ENCODE measurements at places on chromosomes 11 and 22.

GRCh38 chr22:20405291-20405930 is 11.5 kb downstream of the ZNF74 start:
- DNase-seq, result no peak

DNA sequence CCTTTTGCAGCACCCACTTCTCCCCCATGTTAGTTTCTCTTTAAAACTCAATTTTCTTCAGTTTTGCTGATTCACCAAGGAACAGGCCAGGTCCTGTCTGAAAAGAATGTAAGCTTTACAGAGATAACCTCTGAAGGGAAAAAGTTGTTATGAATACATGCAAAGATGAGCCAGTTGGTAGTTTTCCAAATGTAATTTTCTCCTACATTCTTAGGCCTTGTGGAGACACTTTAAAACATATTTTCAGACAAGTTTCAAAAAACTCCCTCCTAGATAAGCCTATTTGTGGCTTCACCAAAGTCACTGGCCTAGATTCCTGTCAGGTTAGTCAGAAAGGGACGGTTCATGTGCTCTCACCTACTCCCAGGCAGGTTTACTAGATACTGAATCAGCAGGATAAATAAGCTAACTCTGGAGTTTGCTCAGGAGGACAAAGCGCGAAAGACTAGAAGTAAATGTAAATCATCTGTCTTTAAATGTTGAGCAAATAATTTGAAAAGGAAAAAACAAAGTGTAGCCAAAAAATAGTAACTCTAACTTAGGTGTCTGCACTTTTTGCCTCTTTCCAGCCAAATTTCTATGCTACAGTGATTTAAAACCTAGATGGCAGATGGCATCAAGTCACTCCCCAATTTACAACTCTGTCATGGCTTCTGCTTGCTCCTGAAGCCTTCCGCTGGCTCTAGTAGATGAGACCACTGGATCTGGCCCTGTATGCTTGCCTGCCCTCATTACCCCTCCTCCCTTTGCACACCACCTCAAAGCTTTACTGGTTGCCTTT is 4.9 kb upstream of the ATP6V1E1 start:
- peak; percentile 65 for DNase-seq

DNA sequence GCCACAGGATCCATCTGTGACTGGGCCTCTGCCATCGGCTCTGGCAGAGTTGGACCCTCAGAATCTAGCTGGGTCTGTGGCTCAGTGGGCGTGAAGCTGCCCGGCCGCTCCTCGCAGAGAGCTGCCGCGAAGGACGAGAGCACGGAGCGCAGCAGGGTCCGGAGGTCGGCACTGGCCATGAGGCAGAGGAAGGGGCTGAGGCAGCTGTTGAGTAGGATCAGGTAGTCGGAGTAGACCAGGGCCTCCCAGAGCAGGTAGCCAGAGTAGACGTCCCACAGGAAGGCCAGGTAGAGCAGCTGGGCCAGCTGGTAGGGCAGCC is 912 bp downstream of the GPR152 start:
- DNase-seq, result no peak

DNA sequence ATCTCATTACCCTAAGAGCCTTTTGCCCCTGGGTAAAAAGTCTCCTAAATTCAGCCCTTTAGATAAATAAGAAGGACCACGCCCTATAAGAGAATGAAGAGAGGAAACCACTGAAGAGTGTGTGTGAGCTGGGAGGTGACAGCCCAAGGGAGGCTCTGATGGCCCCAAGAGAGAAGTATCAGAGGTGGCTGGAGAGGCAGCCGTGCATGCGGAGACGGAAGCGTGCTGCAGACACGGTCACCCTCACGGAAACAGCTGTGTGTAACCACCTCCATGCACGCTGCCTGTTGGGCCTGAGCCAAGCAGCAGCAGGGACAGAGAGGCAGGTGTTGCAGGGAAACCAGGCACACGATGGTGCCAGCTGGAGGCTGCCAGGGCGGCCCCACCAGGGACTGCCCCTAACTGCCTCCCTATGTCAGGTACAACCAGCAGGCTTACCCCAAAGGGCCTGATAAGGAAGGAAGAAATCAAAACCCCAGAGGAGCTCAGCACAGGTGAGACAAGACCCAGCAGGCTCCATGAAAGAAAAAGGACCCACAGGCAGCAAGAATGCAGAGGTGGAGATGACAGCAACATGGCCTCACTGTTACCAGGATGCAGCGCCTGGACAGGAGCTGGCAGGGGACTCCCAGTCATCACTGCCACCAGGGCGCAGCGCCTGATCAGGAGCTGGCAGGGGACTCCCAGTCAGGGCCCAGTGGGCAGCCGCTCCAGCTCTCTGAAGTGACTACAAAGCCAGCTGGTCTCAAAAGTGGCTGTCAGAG is 7.8 kb downstream of the LARGE2 start:
- no peak for DNase-seq

DNA sequence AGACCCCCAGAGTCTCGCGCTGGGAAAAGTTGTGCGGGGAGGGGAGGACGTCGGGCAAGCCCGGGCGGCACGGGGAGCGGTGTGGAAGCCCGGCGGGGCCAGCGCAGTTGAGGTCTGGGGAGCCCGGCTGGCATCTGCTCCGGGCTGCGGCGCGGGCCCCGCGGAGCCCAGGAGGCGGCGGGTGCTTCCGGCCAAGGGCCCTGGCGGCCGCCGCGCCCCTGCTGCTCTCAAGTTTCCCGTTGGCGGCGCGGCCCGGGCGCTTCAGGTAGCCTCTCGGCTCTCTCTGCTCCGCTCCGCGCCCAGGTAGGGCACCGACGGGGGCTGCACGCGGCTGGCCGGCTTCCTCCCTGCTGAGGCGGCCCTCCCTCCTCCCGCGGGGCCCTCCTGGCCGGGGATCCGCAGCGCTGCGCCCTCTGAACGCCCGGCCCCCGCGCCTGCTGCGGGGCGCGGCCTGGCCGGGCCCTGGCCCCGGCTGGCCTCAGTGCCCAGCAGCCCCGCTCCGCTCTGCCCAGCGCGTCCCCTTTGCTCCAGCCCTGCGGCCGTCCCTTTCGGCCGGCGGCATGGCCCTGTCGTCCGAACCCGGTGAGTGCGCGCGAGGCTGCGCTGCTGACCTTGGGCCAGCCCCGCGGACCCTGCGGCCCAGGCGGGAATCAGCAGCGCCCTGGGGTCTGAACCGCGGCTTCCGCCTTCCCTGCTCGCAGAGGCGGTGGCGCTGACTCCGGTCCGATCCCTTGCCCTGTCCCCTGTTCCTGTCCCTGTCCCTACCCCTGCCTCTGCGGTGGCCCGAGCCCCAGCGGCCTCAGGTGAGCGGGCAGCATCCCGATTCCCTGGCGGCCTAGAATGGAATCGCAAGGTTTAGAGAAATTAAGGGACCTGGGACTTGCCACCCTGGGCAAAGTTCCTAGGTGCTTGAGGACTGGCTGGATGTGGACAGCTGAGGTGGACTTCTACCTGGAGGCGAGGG is 4.3 kb upstream of the AMPD3 start:
- DNase-seq, result peak; percentile 32

GRCh38 chr11:27658535-27659236 is 41.6 kb downstream of the BDNF start:
- no peak for DNase-seq

GRCh38 chr11:12079726-12080556 is 30.4 kb upstream of the MICAL2 start:
- peak; percentile 99 for DNase-seq
